ENCODE measurements at places on chromosomes 4 and X.

GRCh38 chr4:152352622-152353116, 183.2 kb downstream of the FBXW7 start:
- DNase-seq, result no peak

- DNase-seq, result no peak
Observed at GRCh38 chr4:115660465-115660864, 547.0 kb upstream of the NDST4 start.

GRCh38 chrX:74492720-74493201, 71.5 kb downstream of the SLC16A2 start:
- peak; percentile 5 for DNase-seq

GRCh38 chr4:38332699-38333098, 331.3 kb upstream of the KLF3 start:
- DNase-seq, result no peak

DNA sequence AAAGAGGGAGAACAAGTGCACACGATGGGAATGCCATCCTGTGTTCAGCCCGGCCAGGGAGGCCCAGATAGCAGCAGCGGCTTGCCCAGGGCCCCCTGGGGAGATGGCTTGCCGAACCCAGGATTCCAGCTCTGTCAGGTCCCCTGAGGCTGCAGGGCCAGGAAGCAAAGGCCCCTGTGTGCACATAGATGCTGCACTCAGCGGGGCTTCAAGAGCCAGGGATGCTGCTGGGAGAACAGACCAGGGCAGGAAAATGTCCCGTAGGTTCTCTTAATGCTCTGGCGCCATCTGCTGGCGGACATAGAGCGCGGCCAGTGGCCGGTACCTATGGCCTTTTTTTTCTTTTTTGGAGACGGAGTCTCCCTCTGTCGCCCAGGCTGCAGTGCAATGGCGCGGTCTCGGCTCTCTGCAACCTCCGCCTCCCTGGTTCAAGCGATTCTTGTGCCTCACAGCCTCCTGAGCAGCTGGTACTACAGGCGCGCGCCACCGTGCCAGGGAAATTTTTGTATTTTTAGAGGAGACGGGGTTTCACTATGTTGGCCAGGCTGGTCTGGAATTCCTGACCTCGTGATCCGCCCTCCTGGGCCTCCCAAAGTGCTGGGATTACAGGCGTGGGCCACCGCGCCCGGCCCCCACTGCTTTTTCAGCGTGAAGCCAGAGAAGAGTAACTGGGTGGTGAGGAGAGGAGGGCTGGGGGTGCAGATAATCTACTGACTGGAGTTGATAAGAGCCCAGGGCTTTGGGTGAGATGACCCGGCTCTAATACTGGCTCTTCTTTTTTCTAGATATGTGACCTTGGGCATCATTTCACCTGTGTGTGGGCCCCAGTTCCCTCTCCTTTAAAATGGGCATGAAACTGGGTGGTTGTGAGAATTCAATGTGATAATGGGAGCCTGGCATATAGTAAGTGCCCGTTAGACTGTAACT, 22.5 kb downstream of the MED28 start:
- peak; percentile 83 for DNase-seq

GRCh38 chr4:160180211-160180610, 1077.3 kb downstream of the RAPGEF2 start:
- DNase-seq, result no peak

DNA sequence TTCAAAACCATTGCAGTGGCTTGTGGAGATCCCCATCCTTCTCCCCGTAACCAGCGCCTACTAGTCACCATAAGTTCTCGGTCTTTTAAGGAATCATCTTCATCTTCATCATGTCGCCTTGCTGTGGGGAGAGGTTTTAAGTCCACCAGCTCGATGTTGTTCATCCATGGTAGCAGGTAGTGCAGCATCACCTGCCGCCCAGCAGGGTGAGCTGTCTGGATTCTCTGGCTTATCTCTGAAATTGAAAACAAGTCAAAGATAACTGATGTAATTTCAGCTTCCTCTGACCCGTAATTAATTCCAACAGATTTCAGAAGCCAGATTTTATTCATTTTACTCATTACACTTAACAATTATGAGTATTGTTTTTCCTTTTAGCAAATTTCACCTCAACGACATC, 67.4 kb downstream of the ZAR1 start:
- no peak for DNase-seq

DNA sequence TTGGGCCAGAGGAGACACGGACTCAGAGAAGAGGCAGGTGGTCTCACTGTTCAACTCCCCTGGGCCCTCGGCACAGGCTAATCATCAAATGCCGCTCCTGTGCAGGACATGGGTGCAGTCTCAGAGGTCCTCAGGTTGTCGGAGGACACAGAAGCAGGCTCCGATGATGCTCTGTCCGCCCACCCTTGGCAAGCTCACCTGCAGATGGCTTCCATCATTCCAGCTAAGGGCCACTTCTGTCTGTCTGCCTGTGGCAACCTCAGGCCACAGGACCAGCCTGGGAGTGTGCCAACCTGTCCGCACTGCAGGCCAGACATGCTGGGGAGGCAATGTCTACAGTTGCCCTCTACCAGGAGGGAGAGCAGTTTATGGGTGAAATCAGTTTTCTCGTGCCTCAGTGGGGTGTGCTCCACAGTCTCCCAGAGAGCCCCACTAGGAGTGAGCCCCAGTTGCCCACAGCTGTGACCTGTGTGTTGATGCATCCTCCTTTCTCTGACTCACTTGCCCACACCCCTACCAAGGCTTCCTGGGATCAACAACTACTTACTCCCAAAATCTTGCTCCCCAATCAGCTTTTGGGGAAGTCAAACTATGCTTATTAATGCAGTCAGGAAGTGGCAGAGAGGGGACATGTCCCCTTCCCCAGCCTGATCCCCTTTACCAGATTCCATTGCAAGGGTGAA, 55.9 kb downstream of the HTRA3 start:
- no peak for DNase-seq

- DNase-seq, result no peak
Observed at GRCh38 chr4:1988327-1988724, 20.4 kb downstream of the NELFA start.

DNA sequence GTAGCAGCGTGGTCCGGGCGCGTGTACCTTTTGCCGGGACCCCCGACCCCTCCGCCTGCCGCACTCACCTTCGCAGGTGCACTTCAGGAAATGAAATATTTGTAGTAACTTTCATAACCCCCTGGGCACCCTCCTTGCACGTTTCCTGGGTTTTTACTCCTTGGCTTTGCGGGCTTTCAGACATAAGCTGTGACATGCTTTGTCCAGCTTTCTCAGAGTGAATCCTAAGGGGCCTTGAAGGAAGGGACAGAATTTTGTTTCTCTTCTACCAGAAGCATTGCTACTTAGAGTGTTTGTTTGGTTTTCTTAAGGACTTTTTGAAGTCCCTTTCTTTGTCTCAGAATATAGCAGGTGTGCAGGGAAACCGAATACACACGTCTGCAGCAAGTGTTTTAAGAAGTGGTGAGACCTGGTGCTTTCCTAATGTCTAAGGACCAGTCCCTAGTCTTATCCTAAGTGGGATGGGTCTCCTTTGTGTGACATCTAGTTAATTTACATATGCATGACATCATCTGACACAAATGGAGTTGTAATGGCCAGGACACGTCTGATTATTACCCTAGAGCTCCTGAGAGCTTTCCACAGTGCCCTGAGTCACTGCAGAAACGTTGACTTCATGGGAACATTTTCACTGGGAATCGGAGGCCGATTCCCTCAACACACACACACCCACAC, 1.3 kb downstream of the FAM149A start:
- no peak for DNase-seq

DNA sequence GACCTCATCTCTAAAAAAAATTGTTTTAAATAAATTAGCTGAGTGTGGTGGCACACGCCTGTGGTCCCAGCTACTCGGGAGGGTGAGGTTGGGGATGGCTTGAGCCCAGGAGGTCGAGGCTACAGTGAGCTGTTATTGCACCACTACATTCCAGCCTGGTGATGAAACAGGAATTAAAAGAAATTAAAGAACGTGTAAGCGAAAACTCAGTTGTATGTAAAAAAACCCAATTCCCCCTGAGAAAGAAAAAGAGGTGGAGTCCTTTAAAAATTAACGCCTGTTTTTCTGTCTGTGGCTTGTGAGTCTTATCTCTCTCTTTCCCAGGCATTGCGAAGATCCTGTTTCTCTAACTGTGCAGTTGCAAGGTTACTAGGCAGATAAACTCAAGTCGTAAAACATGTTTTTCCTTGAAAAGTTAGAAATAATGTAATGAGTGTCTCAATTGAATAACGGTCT, 22.1 kb downstream of the EPGN start:
- peak; percentile 6 for DNase-seq

- DNase-seq, result no peak
Observed at GRCh38 chr4:182645511-182645910, 271.7 kb downstream of the DCTD start.

DNA sequence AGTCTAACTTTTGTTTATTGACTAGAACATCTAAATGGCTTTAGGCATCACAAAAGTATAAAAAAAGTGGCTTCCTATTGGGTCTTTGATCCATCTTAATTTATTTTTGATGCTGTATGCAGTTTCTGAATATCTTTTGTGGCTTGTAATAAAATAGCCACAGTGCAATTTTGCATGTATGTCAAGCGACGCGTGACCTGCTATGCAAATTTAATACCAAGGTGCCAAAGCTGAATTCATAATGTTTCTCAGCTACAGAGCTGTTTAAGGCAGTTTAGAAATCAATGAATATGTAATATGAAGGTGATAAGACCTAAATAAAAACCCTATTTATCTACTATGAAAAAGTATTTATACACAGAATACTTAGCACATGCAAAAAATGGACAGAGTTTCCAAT, 197.8 kb downstream of the AFF2 start:
- no peak for DNase-seq

- DNase-seq, result no peak
Observed at GRCh38 chrX:32480019-32480418, 731.3 kb downstream of the DMD start.

- no peak for DNase-seq
Observed at GRCh38 chr4:153206534-153206933, 2.3 kb downstream of the TRIM2 start.

- no peak for DNase-seq
Observed at GRCh38 chr4:8917321-8917811, 45.7 kb upstream of the HMX1 start.

DNA sequence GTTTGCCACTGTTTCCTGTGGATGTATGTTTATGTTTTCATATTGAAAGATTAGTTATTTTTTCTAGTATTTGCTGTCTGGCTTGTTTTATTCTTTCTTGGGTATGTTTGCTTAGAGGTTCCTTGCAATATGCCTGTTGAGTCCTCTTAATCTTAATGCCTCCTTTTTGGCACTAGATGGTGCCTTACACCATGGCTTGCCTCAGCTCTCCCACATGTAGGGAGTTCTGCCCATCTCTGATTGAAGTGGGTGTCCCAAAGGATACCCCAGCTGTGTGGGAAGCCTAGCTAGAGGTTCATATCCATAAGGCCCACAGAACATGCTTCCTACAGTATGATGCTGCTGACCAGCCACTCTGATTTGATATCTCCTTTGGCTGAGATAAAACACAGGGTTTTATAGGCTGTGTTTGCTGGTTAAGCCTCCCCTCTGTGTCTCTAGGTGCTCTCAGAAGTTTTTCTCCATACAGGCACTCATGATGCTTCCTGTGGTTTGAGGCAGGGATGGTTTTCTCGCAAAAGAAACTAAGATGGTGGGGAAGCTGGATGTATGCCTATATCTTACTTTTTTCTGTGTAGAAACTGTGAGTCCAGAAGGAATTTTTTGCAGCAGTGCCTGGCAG, 162.4 kb downstream of the ASB9 start:
- DNase-seq, result peak; percentile 11

GRCh38 chr4:76950956-76951671, 1.6 kb downstream of the SEPTIN11 start:
- DNase-seq, result peak; percentile 53

GRCh38 chr4:115514675-115515074, 401.3 kb upstream of the NDST4 start:
- DNase-seq, result no peak

Measured in suppressor macrophage (primary cell).